Fibroblast of lung (primary cell): ENCODE measurements at places on chromosomes 4 and X. TPM values are rescaled to one million over a fixed set of nuclear protein-coding genes. Genes with fewer than 3 reads are reported as not detected.
A peak's percentile ranks its signal among the peaks of the same experiment; 100 is the strongest.

GRCh38 chr4:1615786-1616556, 68.1 kb downstream of the FAM53A start:
- no peak for DNase-seq
- H3K27me3 ChIP-seq = no peaks in the 10 kb centered on the region
- H3K36me3 ChIP-seq = no peaks in the 10 kb centered on the region
- no peaks in the 10 kb centered on the region for H3K4me1 ChIP-seq
- no peak overlapping the region for H3K4me3 ChIP-seq
- no peak overlapping the region for H3K27ac ChIP-seq

DNA sequence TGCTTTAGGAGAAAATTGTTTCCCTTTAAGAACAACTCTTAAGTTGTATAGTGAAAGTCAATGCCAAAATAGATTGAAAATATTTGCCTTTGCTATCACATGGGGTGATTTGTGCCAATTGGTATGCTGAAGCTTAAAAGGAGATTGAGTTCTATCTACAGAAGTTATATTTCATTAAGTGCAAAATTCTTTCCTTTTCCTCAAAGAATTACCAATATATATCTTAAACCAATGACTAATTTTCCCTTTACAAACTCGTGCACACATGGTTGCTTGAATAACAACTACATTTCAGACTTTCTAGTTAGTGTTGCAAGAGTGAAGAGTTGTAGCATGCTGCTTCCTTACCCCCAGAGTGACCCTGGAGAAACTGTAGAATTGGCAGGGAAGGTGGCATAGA, 990.0 kb upstream of the PABPC4L start:
- H3K27me3 ChIP-seq = no peaks in the 10 kb centered on the region
- H3K4me3 ChIP-seq = no peak overlapping the region
- no peaks in the 10 kb centered on the region for H3K36me3 ChIP-seq
- no peak overlapping the region for H3K27ac ChIP-seq
- peaks cover 6% of the 10 kb centered on the region for H3K4me1 ChIP-seq
- no peak for DNase-seq

- no peaks in the 10 kb centered on the region for H3K36me3 ChIP-seq
- H3K27me3 ChIP-seq = no peaks in the 10 kb centered on the region
- no peaks in the 10 kb centered on the region for H3K4me1 ChIP-seq
- peak; percentile 25 for DNase-seq
- no peak overlapping the region for H3K27ac ChIP-seq
Observed at GRCh38 chr4:22596409-22596808, 80.5 kb upstream of the ADGRA3 start.

DNA sequence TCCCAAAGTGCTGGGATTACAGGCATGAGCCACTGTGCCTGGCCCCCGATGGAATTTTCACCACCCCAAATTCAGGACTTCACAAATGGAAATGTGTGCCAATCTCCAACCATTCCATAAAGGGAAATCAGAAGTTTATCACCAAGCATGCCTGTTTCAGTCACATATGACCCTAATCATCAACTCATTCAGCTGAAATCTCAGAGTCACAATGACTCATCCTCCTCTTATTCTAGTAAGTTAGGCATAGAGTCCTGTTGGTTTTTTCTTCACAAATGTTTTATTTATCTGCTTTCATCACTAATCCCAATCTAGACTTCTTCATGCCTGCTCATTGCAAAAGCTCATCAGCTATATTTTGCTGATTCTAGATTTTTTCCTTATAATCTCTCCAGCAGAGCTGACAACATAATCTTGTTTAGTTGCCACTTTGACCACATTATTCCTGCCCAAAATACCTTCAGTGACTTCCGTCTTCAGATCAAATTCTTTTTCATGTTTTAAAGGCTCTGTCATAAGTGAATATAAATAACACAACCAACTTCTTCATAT, 83.3 kb downstream of the SLC7A11 start:
- H3K36me3 ChIP-seq = no peaks in the 10 kb centered on the region
- no peaks in the 10 kb centered on the region for H3K27me3 ChIP-seq
- H3K4me3 ChIP-seq = no peak overlapping the region
- H3K27ac ChIP-seq = peak overlapping the region; percentile 16
- DNase-seq = peak; percentile 86

DNA sequence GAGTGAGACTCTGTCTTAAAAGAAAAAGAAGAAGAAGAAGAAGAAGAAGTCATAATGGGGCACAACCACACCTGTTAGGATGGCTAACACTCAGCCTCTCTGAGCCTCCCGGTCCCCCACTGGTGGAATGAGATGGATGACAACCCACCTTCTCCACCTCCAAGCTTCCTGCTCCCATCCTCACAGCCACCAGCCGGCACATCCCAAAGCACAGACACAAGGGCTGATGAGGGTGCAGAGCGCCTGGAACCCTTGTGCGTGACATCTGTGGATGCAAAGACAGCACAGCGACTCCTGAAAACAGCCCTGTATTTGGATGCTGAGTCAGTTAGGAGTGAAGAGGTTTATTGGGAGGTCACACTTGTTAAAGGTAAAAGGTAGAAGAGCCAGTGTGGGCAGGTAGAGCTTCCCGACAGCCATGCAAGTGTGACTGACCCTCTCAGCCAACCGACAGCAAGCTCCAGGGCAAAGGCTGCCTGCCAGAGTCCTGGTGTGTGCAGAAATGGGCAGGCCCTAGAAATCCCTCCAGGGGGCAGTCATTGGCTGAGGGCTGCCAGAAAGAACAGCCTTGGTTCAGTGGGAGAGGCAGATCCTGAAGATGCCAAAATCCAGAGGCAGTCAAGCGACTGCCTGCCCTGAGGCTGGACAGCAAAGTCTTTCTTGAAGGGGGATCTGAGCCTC, 26.6 kb upstream of the MAN2B2 start:
- no peaks in the 10 kb centered on the region for H3K4me1 ChIP-seq
- DNase-seq = peak; percentile 42
- H3K4me3 ChIP-seq = no peak overlapping the region
- no peaks in the 10 kb centered on the region for H3K36me3 ChIP-seq
- no peak overlapping the region for H3K27ac ChIP-seq

DNA sequence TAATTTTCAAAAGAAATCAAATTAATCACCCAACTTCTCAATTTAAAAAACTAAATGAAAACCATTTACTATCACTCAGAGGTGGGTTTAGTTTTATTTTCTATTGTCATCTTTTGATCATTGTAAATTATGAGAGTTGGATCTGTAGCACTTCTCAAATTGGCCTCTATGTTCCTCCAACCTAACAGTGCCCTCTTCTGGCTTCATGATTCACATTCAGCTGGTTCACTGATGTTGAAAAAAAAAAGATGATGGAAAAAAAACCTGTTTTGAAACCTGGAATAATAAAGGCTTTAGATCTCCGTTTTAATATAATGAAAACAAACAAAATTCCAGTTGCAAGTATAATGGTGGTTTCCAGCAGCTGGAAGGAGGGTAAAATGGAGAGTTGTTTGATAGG, 2.4 kb upstream of the NBDY start:
- H3K36me3 ChIP-seq = no peaks in the 10 kb centered on the region
- no peaks in the 10 kb centered on the region for H3K27me3 ChIP-seq
- DNase-seq = peak; percentile 51
- H3K27ac ChIP-seq = no peak overlapping the region

DNA sequence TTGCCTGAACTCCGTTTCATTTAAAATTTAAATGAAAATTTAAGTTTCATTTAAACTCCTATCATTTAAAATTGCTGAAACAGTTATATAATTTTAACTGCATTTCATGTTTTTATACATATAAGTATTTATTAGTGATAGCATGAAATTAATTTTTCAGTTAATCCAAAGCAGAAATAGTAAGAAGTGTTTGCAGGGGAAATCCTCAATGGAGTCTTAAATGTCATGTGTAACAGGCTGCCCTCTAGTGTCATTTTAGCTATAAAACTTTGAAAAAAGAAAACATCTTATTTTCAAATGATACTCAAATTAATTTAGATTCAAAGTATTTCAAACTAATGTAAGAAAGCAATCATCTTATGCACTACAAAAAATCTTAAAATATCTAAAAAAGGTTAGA, 27.2 kb downstream of the TAPT1 start:
- H3K27ac ChIP-seq = no peak overlapping the region
- peak; percentile 56 for DNase-seq
- H3K36me3 ChIP-seq = peaks cover 3% of the 10 kb centered on the region
- H3K4me1 ChIP-seq = no peaks in the 10 kb centered on the region

DNA sequence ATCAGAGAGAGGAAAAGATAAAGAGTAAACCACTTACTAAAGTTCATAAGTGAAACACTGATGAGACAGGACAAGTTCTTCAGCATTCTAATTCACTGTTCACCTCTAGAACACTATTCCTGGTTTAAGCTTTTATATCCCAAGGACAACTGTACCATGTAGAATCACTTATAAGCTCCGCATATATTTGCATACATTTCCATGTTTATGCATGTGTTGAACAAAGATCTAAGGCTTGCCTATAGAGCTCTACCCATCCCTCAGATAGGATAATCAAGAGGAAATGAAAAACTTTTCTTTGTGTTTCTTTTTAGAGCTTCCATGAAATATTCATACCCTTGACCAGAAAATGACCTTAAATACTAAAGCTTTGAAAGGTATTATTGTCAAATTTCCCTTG, 156.9 kb upstream of the BMP3 start:
- H3K36me3 ChIP-seq = no peaks in the 10 kb centered on the region
- H3K27ac ChIP-seq = no peak overlapping the region
- H3K4me3 ChIP-seq = no peak overlapping the region
- H3K27me3 ChIP-seq = no peaks in the 10 kb centered on the region
- no peak for DNase-seq
- H3K4me1 ChIP-seq = no peaks in the 10 kb centered on the region

GRCh38 chr4:111639876-111640275, 505.4 kb upstream of the FAM241A start:
- H3K27ac ChIP-seq = no peak overlapping the region
- no peaks in the 10 kb centered on the region for H3K36me3 ChIP-seq
- no peaks in the 10 kb centered on the region for H3K4me1 ChIP-seq
- no peaks in the 10 kb centered on the region for H3K27me3 ChIP-seq
- no peak for DNase-seq

DNA sequence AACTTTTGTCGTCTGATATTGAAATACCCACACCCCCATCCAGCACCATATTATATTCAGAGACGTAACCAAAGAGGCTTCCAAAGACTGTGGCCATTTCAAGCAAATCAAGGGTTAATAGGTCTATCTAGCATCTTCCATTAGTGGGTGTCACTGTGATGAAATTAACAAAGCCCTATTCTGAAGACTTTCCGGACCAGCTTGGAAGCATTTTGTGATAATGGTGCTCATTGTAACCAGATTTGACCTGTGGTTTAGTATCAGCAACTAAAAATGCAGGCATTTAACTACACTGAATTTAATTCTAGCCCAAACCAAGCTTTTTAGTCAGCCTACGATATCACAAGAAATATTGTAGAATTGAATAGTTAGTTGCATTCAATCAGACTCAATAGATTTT, 309.7 kb upstream of the TENM3 start:
- no peaks in the 10 kb centered on the region for H3K4me1 ChIP-seq
- no peak overlapping the region for H3K27ac ChIP-seq
- H3K36me3 ChIP-seq = no peaks in the 10 kb centered on the region
- H3K27me3 ChIP-seq = no peaks in the 10 kb centered on the region

- H3K36me3 ChIP-seq = no peaks in the 10 kb centered on the region
Observed at GRCh38 chrX:39757971-39758370, 339.8 kb downstream of the BCOR start.

DNA sequence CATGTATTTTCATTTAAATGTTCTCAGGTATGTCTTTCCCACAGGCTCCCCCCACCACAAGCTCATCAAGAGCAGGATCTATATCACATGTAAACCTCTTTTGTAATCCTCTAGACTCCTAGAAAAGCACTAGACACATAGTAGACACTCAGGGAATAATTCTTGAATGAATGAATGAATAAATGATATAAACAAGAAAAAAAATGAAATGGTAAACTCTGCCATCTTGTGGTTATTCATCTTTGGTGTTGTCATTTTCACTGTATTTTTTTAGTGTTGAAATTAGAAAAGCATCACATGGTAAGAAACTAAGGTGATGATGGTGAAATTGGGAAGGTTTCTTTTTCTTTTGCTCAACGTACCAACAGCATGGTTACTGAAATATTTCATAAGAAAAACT, 34.2 kb upstream of the C1GALT1C1 start:
- H3K4me1 ChIP-seq = no peaks in the 10 kb centered on the region
- H3K27me3 ChIP-seq = no peaks in the 10 kb centered on the region
- no peaks in the 10 kb centered on the region for H3K36me3 ChIP-seq
- H3K4me3 ChIP-seq = no peak overlapping the region

DNA sequence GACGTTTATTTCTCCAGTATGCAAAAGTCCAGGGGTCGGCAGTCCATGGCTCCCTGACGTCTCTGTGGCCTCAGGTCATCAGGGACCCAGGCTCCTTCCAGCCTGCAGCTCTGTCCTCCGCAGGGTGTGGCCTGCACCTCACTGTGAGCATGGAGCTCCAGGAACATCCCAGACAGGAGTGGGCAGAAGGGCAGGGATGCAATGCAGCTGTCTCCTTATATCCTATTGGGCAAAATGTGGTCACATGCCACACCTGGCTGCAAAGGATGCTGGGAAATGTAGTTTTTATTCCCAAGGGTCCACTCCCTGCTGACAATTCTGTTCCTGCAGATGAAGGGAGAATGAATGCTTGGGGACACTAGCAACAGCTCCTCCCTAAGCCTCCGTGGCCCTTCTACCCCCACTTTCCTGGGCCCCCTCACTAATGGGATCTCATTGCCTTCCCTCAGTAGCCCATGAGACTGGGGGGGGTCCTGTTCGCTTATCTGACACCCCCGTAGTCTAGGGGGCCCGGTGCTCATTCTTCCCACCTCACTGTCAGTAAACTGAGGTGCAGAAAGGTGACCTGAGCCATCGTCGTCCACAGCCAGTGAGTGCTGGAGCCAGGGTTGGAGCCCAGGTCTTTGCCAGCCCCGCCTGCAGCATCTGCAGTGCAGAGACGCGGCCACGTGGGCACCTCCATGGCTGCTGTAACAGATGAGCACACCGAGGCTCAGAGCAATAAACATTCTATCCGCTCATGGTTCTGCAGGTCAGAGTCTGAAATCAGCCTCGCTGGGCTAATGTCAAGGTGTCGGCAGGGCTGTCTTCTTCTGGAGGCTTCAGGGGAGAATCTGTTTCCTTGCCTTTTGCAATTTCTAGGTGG, 5.9 kb upstream of the GRPEL1 start:
- H3K27ac ChIP-seq = no peak overlapping the region
- H3K36me3 ChIP-seq = no peaks in the 10 kb centered on the region
- peak; percentile 33 for DNase-seq
- H3K4me3 ChIP-seq = no peak overlapping the region

The CMC4 gene
- polyA plus RNA-seq = 8.1 and 8.4 TPM in 2 replicates

The NALF2 gene
- polyA plus RNA-seq = not detected in 2 replicates

The FLNA gene
- polyA plus RNA-seq = 654 and 799 TPM in 2 replicates

The TRIM2 gene
- 39.6 and 41.2 TPM in 2 replicates for polyA plus RNA-seq

The KCND1 gene
- 0.25 and 0.41 TPM in 2 replicates for polyA plus RNA-seq

The NUP62CL gene
- polyA plus RNA-seq = not detected in 2 replicates
